ENCODE measurements at places on chromosomes 6 and 20. TPM values are rescaled to one million over a fixed set of nuclear protein-coding genes. Genes with fewer than 3 reads are reported as not detected.

Gene PPARD
- 19.0 TPM for total RNA-seq

Gene JPH2
- total RNA-seq = 0.05 TPM

- DNase-seq = peak; percentile 74
Measured at GRCh38 chr6:81751388-81752083, 945 bp downstream of the TENT5A start.

- no peak for DNase-seq
Measured at GRCh38 chr6:7630792-7631191, 40.8 kb downstream of the SNRNP48 start.

DNA sequence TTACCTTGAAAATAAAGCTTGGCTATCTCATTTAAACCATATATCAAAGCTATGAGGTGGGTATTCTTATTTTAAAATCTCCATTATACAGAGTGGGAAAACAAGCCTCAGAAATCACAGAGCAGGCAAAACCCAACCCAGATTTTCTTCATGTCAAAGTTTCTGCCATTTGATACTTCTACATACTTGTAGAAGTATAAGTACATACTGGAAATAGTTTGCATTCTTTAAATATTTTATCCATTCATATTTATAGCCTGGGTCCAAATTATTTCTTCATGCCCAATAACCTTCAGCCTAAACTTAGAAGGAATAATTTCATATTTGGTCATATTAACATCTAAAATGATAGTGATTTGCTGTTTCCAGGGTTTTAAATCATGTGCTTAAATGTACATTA lies 61.8 kb downstream of the MLIP start:
- DNase-seq = no peak

- DNase-seq = no peak
Measured at GRCh38 chr6:132401618-132402285, 477 bp upstream of the MOXD1 start.
